ENCODE measurements at places on chromosomes 11 and 22. TPM values are rescaled to one million over a fixed set of nuclear protein-coding genes. Genes with fewer than 3 reads are reported as not detected.

The UCP3 gene
- total RNA-seq: 2.7 TPM

The OR4C6 gene
- total RNA-seq: not detected

The RAG2 gene
- total RNA-seq: not detected

The ENTHD1 gene
- total RNA-seq: not detected

The CD82 gene
- 49.6 TPM for total RNA-seq

The MS4A12 gene
- total RNA-seq: not detected

The KRTAP5-2 gene
- not detected for total RNA-seq

The GTPBP1 gene
- 28.9 TPM for total RNA-seq

The OR51B2 gene
- total RNA-seq: not detected

The INS gene
- not detected for total RNA-seq

GRCh38 chr11:126305699-126306098, 1.8 kb downstream of the DCPS start:
- DNase-seq: no peak
- no peaks in the 10 kb centered on the region for H3K27me3 ChIP-seq
- H3K36me3 ChIP-seq: peaks cover 20% of the 10 kb centered on the region

DNA sequence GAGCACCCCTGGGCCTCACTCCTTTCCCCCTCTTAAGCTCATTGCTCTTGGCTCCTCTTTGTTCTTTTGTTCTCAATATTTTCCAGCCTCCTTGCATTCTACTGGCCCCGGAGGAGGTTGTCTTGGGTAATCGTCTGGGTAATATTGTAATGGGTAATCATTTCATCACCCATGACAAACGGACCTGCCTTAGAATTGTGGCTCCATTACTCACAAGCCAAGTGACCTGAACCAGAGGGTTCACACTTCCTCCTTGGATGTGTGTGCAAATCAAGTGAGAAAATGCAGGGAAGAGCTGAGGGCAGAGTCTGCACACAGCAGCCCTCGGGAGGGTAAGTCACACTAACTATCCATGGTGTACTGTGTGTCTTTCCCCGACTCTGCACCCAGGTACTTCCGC, 305.0 kb downstream of the BUD13 start:
- H3K4me1 ChIP-seq: peaks cover 9% of the 10 kb centered on the region
- peaks cover 18% of the 10 kb centered on the region for H3K27me3 ChIP-seq
- H3K36me3 ChIP-seq: no peaks in the 10 kb centered on the region
- H3K27ac ChIP-seq: no peak overlapping the region
- no peak for DNase-seq
- H3K4me3 ChIP-seq: no peak overlapping the region

GRCh38 chr22:48976556-48977535, 850.8 kb downstream of the BRD1 start:
- H3K4me3 ChIP-seq: no peak overlapping the region
- no peaks in the 10 kb centered on the region for H3K4me1 ChIP-seq
- H3K27ac ChIP-seq: no peak overlapping the region
- H3K36me3 ChIP-seq: no peaks in the 10 kb centered on the region
- DNase-seq: no peak
- H3K27me3 ChIP-seq: peaks cover 88% of the 10 kb centered on the region

DNA sequence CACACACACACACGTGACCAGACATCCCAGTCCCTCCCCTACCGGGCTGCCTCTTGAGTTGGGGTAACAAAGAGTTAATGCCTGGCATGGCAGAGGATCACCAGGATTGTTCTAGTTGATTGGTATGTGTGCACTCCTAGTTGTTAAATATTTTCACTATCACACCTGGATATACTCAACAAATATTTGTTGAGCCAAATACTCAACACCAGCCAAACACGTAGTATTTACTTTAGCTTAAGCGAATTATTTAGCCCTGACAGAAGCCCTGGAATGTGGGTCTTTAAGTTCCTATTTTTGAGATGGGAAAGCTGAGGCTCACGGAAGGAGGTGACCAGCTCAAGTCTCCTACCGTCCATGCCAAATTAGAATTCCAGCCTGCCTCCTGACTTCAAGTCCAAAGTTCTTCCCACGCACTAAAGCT, 10.5 kb downstream of the CD3E start:
- no peak for DNase-seq
- peaks cover 23% of the 10 kb centered on the region for H3K4me1 ChIP-seq
- H3K27me3 ChIP-seq: peaks cover 43% of the 10 kb centered on the region
- no peak overlapping the region for H3K27ac ChIP-seq

DNA sequence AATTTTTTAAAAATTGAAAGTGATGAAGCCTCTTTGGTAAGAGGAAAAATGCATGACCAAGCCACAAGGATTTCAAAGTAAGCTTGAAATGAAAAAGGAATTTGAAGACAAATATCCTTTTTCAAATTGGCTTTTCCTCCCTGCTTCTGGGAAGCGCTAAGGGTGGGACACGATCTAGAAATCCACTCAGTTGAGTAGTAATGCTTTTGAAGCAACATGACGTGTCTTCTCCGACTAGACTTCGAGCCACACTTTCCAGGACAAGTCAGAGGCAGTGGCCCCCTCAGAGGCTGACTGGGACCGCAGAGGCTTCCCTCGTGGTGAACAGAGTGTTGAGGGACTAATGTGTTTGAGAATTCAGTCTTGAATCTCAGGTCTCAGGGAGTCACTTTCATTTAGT, 39.8 kb downstream of the KREMEN1 start:
- no peak overlapping the region for H3K27ac ChIP-seq
- no peak overlapping the region for H3K4me3 ChIP-seq
- no peak for DNase-seq
- peaks cover 33% of the 10 kb centered on the region for H3K4me1 ChIP-seq

GRCh38 chr11:28049338-28050216, 58.4 kb downstream of the KIF18A start:
- H3K36me3 ChIP-seq: no peaks in the 10 kb centered on the region
- no peaks in the 10 kb centered on the region for H3K4me1 ChIP-seq
- no peak overlapping the region for H3K4me3 ChIP-seq

DNA sequence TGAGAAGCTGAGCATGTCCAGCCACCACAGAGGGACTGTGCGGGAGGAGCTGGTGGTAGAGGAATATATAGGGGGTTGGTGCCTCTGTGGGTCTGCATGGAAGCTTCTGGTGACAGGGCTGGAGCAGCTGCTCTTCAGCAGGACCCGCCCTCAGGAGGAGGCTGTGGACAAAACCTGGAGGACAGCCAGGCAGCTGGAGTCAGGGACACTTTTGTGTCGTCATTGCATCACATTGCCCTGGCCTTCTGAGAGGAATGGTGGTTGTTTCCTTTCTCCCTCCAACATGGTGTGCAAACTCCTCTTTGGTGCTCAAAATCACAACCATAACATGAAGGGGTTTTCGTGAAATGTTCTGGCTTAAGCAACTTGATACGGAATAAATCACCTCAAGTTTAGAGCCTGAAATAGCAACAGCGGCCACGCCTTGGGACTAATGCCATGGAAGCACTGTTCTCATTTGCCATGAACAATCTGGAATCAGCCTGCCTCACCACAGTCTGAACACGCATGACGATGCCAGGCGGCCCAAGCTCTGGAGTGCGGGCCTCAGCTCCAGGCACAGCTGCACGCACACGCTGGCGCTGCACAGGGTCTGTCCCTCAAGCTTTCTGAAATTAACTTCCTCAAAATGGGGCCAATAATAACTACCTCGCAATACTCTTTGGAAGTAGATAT, 17.1 kb upstream of the CSRP3 start:
- no peak overlapping the region for H3K4me3 ChIP-seq
- peak overlapping the region; percentile 82 for H3K27ac ChIP-seq
- peaks cover 38% of the 10 kb centered on the region for H3K4me1 ChIP-seq

GRCh38 chr11:69369945-69370344, 76.0 kb downstream of the MYEOV start:
- no peaks in the 10 kb centered on the region for H3K27me3 ChIP-seq
- H3K4me3 ChIP-seq: no peak overlapping the region
- H3K27ac ChIP-seq: no peak overlapping the region

GRCh38 chr22:31323578-31324550, 22.3 kb downstream of the PATZ1 start:
- H3K4me3 ChIP-seq: no peak overlapping the region
- no peaks in the 10 kb centered on the region for H3K27me3 ChIP-seq

DNA sequence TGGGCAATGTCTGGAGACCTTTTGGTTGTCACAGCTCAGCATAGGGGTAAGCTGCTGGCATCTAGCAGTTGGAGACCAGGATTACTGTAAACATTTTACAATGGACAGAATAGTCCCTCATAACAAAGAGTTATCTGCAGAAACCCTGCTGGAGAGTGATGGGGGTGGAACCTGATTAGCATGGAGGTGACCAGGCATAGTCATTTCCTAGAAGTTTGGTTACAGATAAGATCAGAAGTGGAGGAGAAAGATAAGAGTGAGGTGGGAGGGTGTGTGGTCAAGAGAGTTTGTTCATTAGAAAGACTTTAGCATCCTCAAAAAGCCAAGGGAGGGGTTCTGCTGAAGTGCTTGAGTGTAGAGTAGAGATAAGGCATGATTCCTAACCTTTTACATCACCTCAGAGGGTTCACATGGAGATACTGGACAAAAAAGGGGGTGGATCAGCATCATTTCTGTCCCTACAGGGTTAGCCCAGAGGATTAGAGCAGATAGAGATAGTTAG, 38.8 kb downstream of the PRDM11 start:
- H3K36me3 ChIP-seq: peaks cover 53% of the 10 kb centered on the region
- no peak for DNase-seq
- H3K27ac ChIP-seq: no peak overlapping the region
- no peaks in the 10 kb centered on the region for H3K27me3 ChIP-seq
- no peak overlapping the region for H3K4me3 ChIP-seq

DNA sequence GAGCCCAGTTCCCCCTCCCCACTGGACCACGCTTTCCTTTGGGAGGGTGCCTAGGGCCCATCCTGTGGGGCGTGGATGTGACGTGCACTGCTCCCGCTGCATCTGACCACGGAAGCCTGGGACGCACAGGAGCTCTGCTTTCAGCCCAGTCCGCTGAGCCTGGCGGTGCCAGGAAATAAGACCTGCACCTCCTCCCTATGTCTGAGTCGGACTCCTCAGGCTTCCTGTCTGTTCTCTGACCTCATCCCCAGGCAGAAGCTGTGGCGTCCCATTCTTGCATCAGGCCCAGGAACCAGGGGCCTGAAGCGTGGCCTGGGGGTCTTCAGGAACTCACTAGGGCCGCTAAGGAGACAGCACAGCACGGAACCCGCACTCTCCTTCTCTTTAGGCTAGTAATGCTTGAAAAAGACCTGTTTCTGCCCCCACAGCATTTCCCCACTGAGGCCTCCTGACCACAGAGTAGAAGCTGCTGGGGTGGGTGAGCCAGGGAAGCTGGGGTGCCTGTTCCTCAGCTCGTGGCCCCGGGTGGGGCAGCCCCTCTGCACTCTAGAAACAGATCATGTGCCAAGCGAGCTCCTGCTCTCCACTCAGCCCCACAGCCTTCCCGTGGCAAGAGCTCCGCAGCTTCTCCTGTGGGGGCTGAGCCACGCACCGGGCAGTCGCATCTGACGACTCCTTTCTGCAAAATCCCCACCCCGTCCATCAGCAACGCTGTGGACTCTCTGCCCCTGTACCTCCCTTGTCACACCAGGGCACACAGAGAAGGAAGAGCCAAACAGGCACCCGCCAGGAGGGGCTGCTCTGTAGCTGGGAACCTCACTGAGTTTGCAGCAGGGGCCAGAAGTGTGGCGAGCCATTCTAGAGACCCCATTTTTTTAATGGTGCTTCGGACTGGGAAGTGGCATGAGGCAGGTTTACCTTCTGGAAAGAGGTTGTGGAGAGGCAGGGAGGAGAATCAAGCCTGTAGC, 22.6 kb downstream of the MOV10L1 start:
- H3K4me3 ChIP-seq: no peak overlapping the region
- H3K27ac ChIP-seq: peak overlapping the region; percentile 3
- DNase-seq: no peak
- peaks cover 61% of the 10 kb centered on the region for H3K27me3 ChIP-seq
- H3K36me3 ChIP-seq: no peaks in the 10 kb centered on the region

DNA sequence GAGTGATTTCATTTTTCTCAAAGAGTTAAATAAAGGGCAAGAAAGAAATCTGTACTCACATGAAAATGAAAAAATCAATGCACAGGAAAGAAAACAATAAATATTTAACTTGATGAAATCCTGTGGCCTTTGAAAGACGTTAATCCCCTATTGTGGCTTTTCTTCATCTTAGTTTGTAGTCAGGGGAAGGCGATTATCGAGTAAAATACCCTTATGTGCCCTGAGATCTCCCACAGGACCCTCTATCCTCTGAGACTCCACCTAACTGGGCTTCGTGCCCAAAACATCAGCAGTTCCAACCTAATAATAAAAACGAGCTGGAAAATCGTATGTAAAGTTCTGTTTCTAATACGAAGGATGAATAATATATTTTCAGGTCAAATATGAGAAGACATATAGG, 208.2 kb upstream of the ZC3H12C start:
- H3K27me3 ChIP-seq: no peaks in the 10 kb centered on the region
- H3K4me1 ChIP-seq: no peaks in the 10 kb centered on the region
- no peak overlapping the region for H3K4me3 ChIP-seq
- no peak for DNase-seq
- H3K27ac ChIP-seq: no peak overlapping the region
- H3K36me3 ChIP-seq: no peaks in the 10 kb centered on the region

DNA sequence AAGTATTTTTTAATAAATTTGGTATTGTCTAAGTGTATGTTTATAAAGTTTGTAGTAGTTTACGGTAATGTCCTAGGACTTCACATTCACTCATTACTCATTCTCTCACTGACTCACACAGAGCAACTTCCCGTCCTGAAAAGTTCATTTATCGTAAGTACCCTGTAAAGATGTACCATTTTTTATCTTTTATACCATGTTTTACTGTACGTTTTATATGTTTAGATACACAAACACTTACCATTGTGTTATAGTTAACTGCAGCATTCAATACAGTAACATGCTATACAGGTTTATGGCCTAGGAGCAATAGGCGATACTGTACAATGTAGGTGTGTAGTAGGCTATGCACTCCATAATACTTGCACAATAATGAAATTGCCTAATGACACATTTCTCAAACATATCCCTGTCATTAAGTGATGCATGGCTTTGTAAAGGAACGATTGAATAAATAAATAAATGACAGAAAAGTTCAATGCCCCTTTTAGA, 12.5 kb upstream of the CARD18 start:
- no peak overlapping the region for H3K27ac ChIP-seq
- no peak for DNase-seq
- no peaks in the 10 kb centered on the region for H3K36me3 ChIP-seq

- H3K27me3 ChIP-seq: no peaks in the 10 kb centered on the region
- peaks cover 21% of the 10 kb centered on the region for H3K4me1 ChIP-seq
- H3K4me3 ChIP-seq: no peak overlapping the region
- H3K36me3 ChIP-seq: no peaks in the 10 kb centered on the region
Observed at GRCh38 chr11:16484434-16484833, 128.1 kb upstream of the SOX6 start.

- H3K27ac ChIP-seq: peak overlapping the region; percentile 95
- H3K4me3 ChIP-seq: no peak overlapping the region
- H3K27me3 ChIP-seq: no peaks in the 10 kb centered on the region
- peaks cover 99% of the 10 kb centered on the region for H3K4me1 ChIP-seq
- DNase-seq: no peak
Observed at GRCh38 chr22:17916226-17916889, 108.0 kb downstream of the MICAL3 start.

GRCh38 chr11:86034710-86035109, 34.2 kb downstream of the PICALM start:
- DNase-seq: no peak
- H3K4me3 ChIP-seq: no peak overlapping the region
- no peaks in the 10 kb centered on the region for H3K27me3 ChIP-seq

All from left ventricle myocardium inferior (tissue), 1 donor.